ENCODE measurements at places on chromosomes 16 and 17. TPM values are rescaled to one million over a fixed set of nuclear protein-coding genes. Genes with fewer than 3 reads are reported as not detected.

Gene TNP2
- not detected for total RNA-seq

Gene SLC5A10
- 0.36 TPM for total RNA-seq

Gene CDRT15
- total RNA-seq: not detected

Gene TBC1D3D
- not detected for total RNA-seq

Gene JUP
- 103 TPM for total RNA-seq

Gene PIP4K2B
- total RNA-seq: 42.1 TPM
